ENCODE measurements at places on chromosomes 12 and 14.

DNA sequence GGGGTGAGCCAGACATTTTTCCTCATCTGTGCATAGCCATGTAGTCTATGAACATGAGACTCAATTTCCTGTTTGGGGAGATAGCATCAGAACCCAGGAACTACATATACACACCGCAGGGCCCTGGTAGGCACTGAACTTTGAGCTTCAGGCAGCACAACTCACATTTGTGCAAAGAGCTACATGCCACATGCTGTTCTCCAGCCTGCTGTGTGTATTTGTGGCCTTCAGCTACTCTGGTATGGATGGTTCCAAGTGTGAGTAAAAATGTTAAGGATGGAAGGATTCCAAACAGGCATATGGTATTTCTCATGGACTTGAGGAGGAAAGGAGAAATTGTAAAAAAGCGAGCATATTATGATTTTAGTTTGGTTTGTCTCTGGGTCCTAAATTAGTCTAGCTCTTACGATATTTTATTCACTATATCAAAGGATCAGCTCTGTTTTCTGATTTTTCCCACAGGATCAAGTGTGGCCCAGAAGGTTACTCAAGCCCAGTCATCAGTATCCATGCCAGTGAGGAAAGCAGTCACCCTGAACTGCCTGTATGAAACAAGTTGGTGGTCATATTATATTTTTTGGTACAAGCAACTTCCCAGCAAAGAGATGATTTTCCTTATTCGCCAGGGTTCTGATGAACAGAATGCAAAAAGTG is 422.4 kb upstream of the OR4E1 start:
- no peak for DNase-seq

- DNase-seq = no peak
Measured at GRCh38 chr12:93108985-93109384, 179.9 kb upstream of the EEA1 start.

- no peak for DNase-seq
Measured at GRCh38 chr12:94762259-94762942, 112.0 kb upstream of the TMCC3 start.

DNA sequence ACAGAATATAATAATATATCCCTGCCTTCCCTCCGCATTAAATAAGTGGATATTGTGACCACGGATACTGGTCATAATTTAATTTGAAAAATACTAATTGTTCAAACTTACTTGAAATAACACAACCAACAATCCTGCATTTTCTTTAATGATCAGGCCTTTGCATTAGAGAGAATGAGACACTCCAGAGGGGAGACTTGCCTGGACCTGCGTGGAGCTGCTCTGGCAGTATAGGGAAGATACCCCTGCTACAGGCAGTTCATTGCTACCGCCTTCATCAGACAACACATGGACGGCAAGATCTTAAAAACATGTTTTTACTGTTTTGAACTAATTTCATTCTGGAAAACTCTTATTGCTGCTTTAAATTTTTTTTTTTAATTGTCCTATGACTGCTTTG is 211.0 kb upstream of the FAR2 start:
- no peak for DNase-seq

DNA sequence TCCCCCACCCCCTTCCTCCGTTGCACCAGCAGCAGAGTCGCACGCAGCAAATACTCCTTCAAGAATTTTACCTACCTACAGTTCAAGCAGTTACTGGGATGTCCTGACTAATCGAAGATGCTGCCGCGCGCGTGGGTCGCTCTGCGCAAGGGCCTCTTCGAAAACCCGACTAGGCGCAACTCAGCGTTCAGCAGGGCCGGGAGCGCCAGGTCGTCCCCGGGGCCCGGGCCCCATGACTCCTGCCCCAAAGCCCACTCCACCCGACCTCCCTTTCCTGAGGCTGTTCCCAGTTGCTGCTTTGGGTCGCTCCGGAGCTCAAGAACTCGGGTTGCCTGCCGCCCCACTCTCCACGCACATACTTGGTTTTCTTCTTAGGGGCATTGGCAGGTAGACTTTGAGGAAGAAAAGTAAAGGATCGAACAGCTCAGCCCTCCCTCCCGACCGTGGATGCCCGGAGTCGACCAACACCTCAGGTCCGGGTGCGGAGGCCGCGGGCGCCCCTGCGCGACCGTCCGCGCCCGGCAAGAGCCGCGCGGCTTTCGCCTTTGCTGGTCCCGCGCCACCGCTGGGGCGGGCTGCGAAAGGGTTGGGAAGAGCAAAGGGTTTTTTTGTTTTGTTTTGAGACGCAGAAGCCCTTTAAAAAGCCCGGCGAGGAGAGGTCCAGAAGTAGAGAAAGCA is 1.9 kb downstream of the BMP4 start:
- no peak for DNase-seq

- no peak for DNase-seq
Measured at GRCh38 chr12:123987022-123987421, 14.0 kb downstream of the ZNF664 start.

- DNase-seq = no peak
Measured at GRCh38 chr14:72182708-72183432, 250.6 kb downstream of the RGS6 start.

GRCh38 chr12:57008178-57008577 is 1.8 kb upstream of the ZBTB39 start:
- no peak for DNase-seq

DNA sequence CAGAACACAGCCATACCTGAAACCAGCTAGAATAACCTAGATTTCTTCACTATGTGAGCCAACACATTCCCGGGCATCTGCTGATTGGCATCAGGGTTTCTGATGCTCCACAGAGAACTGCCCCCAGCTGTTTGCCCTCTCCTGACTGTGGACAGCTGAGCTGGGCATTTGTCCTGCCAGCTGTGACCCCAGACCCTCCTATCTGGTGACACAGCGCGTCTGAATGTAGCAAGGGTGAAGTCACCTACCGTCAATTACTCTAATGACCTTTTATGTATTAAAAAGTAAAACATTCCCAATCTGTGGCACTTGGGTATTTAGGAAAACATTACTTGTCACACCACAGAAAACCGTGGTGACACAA is 29.7 kb upstream of the SFSWAP start:
- DNase-seq = no peak

DNA sequence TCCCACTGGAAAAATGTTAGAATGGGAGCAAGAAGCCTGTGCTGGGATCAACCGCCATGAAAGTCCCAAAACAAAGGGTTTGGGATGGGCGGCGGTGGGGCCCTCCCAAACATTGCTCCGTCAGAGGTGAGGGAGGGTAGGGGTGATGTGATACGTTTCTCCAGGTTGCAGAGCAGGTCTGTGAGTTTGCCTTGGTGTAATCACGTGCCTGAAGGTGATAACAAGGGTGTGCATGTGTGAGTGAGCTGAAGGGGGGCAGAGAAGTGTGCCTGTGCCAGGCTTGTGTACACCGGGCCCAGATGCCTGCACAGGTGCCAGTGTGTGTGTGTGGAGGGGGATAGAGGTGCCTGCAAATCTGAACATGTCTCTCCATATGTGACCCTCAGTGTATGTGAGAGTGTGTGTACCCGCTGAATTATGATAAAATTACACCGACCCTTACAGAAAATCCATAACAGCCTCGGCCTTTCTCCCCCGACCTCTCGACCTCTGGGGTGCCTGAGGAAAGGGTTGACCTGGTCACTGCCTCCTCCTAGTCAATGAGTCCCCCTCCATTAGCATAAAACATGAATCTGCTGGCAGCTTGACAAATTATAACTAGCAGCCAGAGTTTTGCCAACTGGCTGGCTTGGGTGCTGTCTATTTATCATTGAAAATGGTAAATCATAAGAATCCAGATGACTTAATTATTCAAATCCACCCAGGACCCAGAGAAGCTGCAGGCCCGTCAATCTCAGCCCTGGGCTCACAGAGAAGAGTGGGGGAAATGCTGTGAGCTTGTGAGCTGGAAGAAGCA is 55.6 kb downstream of the SMUG1 start:
- DNase-seq = no peak

DNA sequence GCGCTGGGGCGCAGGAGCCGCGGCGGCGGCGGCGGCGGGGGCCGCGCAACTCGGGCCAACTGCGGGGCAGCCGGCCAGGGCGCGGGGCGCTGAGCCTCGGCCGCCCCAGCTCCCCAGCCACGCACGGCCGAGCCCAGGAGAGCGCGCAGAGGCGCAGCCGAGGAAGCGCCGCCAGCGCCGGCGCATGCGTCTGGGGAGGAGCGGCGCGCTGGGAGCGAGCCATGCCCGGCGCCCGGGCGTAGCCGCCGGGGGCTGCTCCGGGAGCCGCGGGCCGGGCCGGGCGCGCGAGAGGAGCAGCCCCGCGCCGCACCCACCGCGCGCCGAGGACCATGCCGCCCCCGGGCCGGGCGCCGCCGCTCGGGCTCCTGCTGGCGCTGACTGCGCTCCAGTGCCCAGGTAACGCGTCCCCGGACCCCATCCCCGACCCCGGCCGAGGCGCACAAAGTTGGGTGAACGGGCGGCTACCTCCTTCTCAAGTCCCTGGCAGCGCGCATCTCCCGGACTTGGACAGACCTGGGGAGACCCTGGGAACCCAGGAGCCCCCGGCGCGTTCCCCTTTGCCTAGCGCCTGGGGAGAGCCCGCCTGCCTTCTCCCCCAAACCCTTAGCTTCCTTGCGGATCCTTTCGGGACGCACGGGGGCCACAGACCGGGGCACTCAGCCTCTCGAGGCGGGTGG is 121.4 kb downstream of the AACS start:
- DNase-seq = no peak

DNA sequence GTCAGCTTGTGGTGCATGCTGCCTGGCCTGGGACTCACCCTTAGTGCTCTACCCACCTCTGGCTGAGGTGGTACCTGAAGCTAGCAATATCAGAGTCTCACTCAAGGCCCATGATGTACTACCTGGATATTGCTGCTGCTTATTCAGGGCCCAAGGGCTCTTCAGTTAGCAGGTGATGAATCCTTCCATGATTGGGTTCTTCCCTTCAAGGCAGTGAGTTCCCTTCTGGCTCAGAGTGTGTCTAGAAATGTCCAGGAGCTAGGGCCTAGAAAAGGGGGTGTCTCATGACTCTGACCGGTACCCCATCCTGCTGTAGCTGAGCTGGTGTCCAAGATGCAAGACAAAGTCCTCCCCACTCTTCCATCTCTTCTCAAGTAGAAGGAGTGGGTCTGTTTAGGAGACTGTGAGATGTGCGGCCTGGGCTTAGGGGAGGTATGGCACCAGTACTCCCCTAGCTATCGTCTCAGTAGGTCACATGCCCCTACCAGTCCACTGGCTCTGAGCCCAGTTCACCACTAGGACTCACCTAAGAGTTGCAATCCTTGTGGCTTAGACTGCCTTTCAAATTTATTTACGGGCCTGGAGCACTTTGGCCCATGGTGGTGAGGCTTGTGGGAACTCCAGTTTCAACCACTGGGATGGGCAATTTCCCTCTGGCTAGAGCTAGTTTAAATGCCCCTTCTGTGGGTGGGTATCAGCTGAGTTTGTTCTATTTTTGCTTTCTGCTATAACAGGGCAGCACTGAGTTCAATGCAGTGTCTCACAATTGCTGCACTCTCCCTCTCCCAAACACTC is 12.2 kb downstream of the PRORP start:
- DNase-seq = no peak

DNA sequence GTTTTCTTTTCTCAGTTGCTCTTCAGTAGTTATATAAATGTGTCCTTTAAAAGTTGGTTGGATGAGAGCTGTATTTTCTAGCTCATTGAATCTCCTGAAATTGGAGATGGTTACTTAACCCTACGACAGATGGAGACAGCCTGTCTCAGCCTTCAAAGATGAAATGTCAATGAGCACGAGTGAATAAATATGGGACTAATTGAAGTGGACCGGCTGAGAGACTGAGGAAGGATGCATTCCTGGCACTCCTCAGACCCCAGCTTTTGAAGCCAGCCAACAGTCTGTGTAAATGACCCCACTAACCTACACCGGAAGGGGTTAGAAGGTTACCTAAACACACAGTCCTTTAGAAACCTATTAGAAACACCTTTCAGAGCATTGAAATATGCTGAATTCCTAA is 46.6 kb downstream of the PDZRN4 start:
- DNase-seq = no peak

GRCh38 chr14:69963966-69964365 is 84.8 kb downstream of the SMOC1 start:
- no peak for DNase-seq

DNA sequence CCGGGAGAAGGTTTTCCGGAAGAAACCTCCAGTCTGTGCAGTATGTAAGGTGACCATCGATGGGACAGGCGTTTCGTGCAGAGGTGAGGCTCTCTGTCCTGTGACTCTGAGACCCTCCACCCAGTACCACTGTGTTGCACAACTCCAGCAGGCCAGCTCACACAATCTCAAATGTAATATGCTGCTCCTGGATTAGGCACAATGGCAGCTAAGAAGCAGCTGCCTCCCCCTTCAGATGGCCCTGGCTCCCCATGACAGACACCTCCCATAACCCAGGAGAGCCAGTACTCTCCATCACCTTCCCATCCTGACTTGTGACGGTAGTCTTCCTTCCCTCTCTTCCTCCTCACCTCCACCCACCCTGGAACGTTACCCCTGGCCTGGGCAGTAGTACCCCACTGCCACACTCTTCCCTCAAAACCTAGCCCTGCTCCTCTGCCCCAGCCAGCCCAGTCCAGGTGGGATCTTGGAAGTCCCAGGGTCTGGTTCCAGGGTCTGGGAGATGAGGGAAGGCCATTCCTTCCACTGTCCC is 2.1 kb downstream of the TNS2 start:
- no peak for DNase-seq

DNA sequence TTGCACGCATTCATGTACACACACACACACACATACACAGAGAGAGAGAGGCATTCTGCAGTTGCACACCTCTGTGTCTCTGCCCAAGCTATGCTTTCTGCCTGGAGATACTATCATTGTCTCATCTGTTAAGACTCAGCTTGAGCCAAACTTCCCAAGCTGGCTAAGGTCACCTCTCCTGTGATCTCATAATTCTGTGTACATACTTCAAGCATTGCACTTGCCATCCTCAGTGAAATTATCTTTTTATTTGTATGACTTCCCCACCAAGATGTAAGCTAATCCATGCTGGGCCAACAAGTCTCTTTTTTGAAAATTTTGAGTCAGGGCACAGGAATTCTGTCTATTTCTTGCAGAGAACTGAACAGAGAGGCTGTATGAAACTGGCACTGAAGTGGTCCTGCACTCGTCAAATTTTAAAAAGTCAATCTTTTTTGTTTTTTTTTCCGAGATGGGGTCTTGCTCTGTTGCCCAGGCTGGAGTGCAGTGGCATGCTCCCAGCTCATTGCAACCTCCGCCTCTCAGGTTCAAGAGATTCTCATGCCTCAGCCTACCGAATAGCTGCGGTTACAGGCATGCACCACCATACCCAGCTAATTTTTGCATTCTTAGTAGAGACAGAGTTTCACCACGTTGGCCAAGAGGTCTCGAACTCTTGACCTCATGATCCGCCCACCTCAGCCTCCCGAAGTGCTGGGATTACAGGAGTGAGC is 44.3 kb downstream of the TMTC1 start:
- no peak for DNase-seq

GRCh38 chr12:104181313-104181712 is 34.3 kb upstream of the TXNRD1 start:
- no peak for DNase-seq

DNA sequence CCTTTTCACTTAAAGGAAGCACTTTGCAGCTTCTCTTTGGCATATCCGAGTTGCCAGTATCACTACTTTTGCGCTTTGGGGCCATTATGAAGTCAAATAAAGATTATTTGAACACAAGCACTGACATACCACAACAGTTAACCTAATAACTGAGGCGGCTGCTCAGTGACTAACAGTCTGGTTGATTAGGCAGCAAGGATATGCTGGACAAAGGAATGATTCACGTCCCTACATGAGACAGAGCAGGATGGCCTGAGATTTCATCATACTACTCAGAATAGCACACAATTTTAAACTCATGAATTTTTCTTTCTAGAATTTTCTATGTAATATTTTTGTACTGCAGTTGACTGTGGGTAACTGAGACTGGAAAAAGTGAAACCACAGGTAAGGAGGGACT is 56.9 kb upstream of the E2F7 start:
- peak; percentile 36 for DNase-seq

- DNase-seq = no peak
Measured at GRCh38 chr14:46051796-46052195, 599.8 kb downstream of the RPL10L start.

Data from smooth muscle cell of the brain vasculature (primary cell).